ENCODE measurements at places on chromosomes 13 and 19.

- DNase-seq = peak; percentile 63
Observed at GRCh38 chr13:26482451-26483197, 74.9 kb upstream of the WASF3 start.

GRCh38 chr13:24272452-24273161 is 36.8 kb upstream of the C1QTNF9 start:
- no peak for DNase-seq

GRCh38 chr13:60164234-60164889 is 634 bp upstream of the DIAPH3 start:
- no peak for DNase-seq

- no peak for DNase-seq
Observed at GRCh38 chr13:99162567-99163361, 37.9 kb upstream of the UBAC2 start.

GRCh38 chr19:43599635-43600295 is 3.4 kb downstream of the ZNF576 start:
- no peak for DNase-seq

DNA sequence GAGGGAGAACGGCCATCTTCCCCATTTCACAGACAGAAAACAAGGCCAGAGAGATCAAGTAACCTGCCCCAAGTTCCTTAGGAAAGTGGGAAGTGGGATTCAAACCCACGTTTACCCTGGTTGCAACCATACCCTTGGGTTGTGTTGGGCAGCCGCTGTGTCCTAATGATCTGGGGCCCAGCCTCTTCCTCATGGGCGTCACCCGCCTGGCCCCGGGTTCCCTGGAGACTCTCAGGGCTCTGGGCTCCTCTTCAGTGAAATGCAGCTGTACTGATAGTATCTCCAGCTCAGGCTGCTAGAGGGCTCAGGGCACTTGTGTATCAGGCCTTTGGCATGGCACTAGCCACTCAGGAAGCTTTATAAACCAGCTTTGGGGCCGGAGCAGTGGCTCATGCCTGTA is 9.8 kb downstream of the TMED1 start:
- DNase-seq = no peak

DNA sequence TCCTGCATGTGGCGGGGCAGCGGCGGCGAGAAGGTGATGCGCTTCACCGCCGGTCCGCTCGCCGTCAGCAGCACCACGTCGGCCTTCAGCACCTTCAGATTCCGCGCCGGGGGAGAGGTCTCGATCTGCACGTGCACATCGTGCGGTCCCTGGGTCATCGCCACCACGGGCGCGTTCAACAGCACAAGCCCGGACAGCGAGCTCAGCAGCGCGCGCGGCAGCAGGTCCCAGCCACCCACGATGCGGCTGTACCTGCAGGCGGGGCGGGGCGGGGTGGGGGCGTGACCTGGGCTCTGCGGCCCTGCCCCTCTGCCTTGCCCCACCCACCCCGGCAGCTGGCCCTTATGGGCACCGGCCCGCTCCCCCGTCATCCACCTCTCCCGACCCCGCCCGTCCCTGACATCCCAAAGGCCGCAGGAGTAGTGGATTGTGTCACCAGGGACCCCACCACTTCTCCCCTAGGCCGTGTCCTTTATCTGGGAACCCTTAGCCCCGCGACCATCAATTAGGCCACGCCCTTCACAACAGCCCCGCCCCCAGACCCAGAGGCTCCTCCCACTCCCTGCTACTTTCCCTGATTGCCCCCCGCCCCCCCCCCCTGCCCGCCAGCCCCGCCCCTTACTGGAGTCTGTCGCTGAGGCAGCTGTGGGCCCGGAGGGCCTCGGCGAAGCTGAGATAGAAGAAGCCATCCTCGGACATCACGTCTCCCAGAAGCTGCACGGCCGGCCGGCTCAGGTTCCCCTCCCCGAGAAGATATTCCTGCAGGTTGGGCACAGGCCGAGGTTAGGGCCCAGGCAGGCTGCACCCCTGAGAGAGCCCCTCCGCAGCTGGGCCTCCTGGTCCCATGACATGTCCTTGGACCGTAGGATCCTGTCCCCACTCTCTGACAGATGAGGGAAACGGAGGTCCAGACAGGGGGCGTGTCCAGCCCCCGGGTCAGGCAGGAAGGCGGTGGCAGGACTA is 6.1 kb downstream of the IL4I1 start:
- DNase-seq = peak; percentile 78

DNA sequence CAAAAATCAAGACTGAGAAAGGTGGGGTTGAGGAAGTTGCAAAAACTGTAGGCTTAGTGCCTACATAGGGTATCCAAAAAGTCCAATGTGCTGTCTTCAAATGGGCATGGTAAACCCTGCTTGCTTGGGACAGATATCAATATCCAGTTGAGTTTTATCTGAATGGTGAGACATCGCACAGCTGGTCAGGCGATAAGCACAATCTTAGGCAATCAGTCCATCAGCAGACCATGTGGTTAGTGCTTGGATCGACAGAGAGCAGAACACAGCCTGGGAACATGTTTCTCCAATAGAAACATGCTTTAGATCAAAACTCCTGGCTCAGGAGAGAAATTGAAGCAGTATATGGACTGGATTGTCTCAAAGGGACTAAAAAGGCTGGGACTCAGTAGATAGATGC is 151.3 kb upstream of the IPO5 start:
- DNase-seq = no peak

DNA sequence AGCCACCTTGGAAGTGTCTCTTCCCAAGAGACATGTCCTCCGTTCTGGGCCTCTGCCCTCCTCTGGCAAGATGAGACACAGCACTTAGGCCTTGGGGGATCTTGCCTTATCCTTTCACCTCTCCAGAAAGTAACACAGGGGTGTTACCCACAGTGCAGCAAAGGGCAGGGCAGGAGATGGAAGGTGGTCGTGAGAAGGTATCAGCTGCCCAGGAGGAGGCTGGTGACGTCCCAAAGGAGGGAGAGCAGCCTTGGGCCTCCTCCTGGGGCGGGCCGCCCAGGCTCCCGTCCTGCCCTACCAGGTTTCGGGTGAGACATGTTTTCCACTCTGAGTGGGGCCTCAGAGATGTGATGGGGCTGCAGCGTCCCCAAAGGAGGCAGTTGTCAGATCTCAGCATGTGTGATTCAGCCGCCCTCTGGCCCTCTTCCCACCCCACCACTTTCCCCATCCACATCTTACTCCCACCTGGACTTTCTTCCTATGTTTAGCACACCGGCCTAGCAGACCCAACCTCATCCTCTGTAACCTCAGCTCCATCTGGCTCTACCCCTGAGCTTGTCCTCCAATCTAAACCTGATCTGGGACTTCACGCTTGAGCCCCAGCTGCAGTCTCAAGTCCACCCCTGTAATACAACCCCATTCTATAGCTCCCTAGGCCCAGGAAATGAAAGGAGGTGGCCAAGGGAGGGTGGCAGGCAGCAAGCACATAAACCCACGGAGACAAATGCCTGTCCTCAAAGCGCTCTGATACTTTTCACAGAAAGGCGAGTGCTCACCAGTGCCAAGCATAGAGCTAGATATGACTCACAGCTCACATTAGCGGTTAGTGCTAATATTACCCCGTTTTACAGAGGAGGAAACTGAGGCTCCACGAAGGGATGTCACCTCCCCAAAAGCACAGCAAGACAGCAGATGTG is 9.3 kb downstream of the POU2F2 start:
- DNase-seq = peak; percentile 66

GRCh38 chr13:109093998-109094397 is 464.6 kb downstream of the MYO16 start:
- no peak for DNase-seq

DNA sequence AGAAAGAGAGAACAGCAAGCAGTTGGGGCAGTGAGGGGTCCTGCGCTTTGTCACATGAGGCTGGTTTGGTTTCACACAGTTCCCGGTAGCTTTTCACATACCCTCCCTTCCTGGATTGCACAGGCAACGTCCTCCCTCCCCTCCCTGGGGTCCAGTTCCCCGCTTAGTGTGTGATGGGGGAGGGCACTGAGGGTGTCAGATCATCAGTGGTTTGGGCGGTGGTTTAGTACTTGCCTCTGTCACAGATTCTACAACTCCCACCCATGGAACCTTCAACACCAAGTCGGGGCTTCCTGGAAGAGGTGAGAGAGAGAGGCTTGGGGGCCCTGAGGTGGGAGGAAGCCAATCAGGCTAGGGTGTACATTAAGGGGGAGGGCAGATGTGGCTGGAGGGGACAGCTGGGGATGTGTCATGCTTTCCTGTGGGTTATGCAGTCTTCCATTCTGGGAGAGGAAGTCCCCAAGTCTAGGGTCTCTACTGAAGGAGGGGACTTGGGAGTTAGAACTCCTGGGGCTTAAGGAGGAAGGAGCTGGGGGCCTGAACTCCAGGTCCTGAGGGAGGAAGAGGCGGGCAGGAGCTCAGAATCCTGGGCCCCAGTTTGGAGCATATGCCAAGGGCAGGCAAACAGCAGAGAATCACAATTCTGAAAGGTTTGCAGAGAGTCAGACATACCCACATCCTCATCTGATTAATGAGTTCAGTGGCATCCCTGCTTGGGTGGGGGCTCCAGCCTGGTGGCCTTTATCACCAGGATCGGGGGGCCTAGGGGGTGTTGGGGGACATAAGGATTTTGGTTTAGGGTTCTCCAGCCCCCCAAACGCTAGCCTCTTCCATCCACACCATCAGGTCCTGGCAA is at the start of gene NKG7:
Gene NKG7, minus strand, starts transcription at position 6 of the 856 bp plus-strand sequence. CDS start 119 bp downstream, outside the sequence.
- peak; percentile 61 for DNase-seq

- no peak for DNase-seq
Observed at GRCh38 chr19:15300533-15301197, 31.7 kb downstream of the BRD4 start.

GRCh38 chr19:31256593-31256960 is 92.7 kb downstream of the TSHZ3 start:
- DNase-seq = no peak

DNA sequence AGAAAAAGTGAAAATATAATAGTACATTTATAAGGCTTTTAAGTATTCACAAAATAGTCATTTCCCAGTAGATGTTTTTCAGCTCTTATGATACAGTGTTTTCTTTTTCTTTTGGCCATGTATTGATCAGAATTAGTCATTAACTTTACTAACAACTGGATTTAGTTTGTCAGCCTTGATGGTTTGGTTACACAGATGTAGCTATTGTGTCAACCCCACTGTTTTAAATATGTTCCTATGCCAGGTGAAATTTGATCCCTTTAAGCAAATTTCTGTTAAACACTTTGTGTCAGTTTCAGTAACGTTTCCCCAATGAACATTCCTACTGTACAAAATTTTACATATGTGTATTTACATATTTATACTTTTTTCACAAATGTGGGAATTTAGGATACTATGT is 261.5 kb upstream of the STARD13 start:
- no peak for DNase-seq

DNA sequence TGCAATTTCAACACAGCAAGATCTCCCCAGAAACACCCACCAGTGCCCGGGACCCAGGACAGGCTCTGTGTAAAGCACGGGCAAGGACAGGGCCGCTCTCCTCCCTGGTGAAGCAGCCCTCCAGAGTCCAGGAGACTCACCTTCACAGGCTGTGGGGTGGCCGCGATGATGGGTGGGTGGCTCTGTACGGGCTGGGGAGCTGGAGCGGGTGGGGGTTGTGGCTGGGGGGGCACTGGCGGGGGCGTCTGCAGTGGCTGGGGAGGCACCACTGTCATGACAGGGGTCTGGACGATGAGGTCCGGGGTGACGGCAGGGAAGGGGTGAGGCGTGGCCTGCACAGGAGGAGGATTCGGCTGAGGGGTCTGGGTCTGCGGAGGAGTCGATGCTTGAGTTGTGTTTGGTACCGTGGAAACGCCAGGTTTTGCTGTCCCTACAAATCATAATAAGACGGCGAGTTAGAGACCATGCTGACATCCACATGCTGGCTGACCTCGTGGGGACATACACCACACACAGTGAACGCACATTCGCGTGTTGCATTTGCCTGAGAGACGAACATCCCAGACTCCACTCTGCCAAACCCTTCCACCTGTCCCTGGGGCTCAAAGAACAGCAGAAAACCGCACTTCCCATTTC is 33.1 kb upstream of the EPHX3 start:
- no peak for DNase-seq

GRCh38 chr19:44530777-44531176 is 1.3 kb upstream of the CEACAM20 start:
- no peak for DNase-seq

GRCh38 chr19:39498798-39499642 is at the start of gene DLL3:
DLL3 (plus strand) TSS chr19:39498947; CDS start chr19:39498975, 28 bp downstream.
- peak; percentile 37 for DNase-seq

GRCh38 chr19:2488942-2489731 is 13.2 kb downstream of the GADD45B start:
- DNase-seq = peak; percentile 40

- DNase-seq = no peak
Observed at GRCh38 chr13:76929320-76929719, 19.0 kb upstream of the ACOD1 start.

DNA sequence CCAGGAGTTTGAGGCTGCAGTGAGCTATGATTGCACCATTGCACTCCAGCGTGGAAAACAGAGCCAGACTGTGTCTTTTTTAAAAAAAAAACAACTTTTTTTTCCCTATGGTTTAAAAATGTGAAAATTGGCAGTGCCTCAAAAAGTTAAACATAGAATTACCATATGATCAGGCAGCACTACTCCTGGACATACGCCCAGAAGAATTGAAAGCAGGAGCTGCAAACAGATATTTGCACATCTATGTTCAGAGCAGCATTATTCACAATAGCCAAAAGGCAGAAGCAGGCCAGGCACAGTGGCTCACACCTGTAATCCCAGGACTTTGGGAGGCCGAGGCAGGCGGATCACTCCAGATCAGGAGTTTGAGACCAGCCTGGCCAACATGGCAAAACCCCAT is 3.8 kb upstream of the RETN start:
- no peak for DNase-seq

DNA sequence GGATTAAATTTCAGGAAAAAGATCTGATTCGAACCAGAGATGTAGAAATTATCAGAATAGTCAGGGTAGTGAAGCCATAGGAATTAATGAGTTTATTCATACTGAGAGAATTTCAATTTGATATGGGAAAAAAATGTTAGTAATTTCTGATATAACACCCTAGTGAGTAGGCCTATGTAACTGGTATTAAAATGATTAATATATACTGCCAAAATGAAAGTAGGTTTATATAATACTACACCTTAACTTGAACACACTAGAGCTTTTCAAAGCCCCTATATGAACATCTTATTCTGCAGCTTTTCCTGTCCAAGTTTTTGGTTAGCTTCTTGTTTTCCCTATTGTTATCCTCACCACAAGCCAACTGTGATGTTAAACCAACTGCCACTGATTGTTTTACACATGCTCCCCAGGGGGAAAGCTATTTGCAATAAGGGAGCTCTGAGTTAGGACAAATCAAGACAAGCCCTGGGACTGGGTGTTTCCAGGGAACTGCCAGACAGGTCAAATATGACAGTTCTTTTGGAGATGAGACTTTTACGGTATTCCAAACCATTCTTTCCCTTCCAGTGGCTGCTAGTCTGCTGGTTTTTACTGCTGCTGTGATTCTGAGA is 45.3 kb downstream of the FNDC3A start:
- no peak for DNase-seq

DNA sequence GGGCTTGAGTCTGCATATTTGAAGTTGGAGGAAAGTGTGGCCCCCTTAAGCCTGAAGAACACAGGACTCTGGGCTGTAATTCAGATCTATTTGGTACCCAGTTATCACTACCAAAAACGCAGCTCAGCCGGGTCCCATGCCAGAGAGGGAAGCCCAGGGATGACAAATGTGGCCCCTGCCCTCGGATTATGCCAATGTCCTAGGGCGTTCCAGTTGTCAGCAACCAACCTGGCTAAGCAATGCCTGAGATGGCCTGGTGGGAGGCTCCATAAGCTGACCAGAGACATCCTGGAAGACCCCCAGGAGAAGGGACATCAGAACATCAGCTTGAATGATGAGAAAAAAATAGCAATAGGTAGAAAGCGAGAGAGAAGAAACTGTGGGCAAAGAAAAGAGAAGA is 79.6 kb upstream of the UQCRFS1 start:
- no peak for DNase-seq
